ENCODE measurements at places on chromosomes 6 and 20.

GRCh38 chr6:129120856-129121638 is 238.1 kb downstream of the LAMA2 start:
- no peak for DNase-seq

- DNase-seq: no peak
Observed at GRCh38 chr6:30331981-30332380, 5.3 kb downstream of the TRIM39 start.

- no peak for DNase-seq
Observed at GRCh38 chr20:43682446-43682845, 15.5 kb downstream of the MYBL2 start.

GRCh38 chr6:36377594-36377993 is 9.9 kb downstream of the ETV7 start:
- no peak for DNase-seq
